Common myeloid progenitor, CD34-positive (primary cell): ENCODE measurements at places on chromosomes 16 and 17.

GRCh38 chr17:65154770-65155589 is 17.8 kb downstream of the RGS9 start:
- peak; percentile 87 for DNase-seq

DNA sequence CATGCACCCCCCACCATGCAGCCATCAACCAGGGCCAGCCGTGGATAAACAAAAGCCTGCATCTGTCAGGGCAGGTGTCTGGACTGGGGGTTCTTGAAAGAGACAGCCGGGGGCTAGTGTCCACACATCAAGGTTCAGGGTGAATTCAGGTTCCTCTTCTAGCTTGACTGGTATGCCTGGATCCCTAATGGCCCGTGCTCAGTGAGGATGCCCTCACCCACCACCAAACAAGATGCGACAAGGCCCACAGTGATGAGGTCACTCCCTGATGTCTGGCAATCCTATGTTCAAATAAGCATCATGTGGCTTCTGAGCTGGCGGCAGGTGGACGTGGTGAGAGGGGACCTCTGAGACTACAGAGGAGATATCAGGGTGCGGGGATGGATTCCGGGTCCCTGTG is 64.6 kb downstream of the GOSR1 start:
- no peak for DNase-seq

GRCh38 chr17:8072729-8073461 is 14.6 kb downstream of the ALOX12B start:
- peak; percentile 36 for DNase-seq

DNA sequence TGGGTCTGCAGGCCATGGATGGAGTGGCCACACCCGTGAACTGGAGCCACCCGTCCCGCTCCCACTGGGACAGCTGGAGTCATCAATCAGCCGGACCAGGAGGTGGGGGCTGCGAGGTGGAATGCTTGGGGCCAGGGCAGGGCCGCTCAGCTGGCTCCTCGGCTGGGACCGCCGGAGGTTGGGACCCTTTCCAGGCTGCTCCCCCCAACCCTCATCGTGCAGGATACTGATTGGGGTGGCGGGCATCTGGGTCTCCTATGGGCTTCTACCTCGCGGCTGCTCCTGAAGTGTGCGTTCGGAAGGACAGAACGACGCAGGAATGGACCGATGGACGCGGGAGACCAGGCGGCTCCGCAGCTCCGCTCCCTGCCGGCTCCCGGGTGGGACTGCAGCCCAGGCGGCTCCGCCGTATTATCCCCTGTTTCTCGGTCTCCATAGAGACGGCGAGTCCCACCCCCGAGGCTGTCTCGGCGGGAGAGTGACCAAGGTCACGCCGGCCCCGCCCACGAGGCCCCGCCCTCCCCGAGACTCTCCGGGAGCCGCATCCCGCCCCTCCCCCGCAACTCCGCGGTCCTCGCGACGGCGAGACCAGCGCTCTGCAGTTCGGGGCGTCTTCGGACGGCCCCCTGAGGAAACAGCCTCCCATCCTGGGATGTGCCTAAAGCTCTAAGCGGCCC is at the start of gene TPPP3:
TSS of gene TPPP3 (minus strand) at position 388 of the 677 bp plus-strand sequence. CDS start 2,387 bp downstream, outside the sequence.
- peak; percentile 51 for DNase-seq
